ENCODE measurements at places on chromosomes 4 and X. TPM values are rescaled to one million over a fixed set of nuclear protein-coding genes. Genes with fewer than 3 reads are reported as not detected.

DNA sequence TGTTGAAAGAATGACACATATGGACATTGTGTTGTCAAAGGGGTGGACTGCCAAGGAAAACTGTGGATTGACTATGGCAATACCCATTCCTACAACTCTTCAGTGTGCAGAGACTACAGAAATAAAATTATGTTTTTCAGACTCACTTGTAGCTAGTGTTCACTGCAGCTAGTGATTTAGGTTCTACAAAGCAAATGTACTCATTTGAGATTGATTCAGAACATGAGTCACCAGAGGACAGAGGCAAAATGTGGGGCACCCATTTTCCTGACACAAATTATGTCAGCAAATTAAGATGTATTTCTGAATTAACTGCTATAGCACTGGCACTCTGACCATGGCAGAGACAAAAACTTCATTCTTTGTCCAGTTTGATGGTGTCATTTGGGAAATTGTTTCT is 40.7 kb downstream of the SPCS3 start:
- no peaks in the 10 kb centered on the region for H3K27me3 ChIP-seq
- H3K4me1 ChIP-seq, result no peaks in the 10 kb centered on the region
- H3K27ac ChIP-seq, result no peak overlapping the region

- DNase-seq, result peak; percentile 57
- no peaks in the 10 kb centered on the region for H3K27me3 ChIP-seq
- H3K4me1 ChIP-seq, result peaks cover 24% of the 10 kb centered on the region
- H3K36me3 ChIP-seq, result no peaks in the 10 kb centered on the region
- peak overlapping the region; percentile 80 for H3K27ac ChIP-seq
Observed at GRCh38 chrX:23803931-23804381, 21.0 kb downstream of the SAT1 start.

- no peaks in the 10 kb centered on the region for H3K36me3 ChIP-seq
- no peak overlapping the region for H3K4me3 ChIP-seq
- no peaks in the 10 kb centered on the region for H3K4me1 ChIP-seq
- no peak for DNase-seq
Observed at GRCh38 chr4:79083406-79084010, 144.3 kb upstream of the PAQR3 start.

The LANCL3 gene
- 2.4 TPM for total RNA-seq

DNA sequence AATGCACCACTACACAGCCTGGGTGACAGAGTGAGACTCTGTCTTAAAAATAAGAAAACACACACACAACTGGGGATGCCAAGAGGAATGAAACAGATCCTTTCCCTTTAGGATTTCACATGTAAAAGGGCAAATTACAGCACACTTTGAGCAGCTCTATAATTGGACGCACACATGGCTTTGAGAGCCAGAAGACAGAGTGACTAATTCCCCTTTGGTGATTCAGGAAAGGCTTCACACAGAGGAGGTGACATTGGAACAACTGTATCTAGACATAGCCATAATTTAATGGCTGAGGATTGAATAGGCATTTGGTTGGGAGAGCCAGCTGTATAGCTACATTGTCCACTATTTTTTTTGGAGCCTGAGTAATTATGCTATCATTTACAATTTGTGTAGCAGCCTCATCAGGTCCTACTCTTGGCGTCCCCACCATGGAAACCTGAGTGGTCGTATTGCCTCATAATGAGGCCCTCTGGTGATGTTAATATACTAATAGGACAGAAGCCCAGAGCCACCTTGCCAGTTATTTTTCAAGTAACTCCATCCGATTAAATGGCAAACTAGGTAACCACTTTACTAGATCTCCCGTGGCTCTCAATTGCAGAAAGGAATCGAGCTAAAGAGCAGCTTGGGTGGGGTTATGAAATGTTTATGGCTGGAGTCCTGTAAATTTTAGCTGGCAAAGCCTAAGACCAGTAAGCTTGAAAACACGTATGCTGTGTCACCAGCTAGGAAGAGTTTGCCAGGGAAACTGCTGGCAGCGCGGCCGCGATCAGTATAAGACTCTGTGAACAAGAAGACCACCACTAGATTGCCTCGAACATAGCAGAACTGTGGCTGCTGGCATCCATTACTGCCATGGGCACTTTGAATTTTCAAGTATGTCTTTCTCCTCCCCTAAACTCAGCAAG is 8.5 kb upstream of the PPEF1 start:
- H3K4me1 ChIP-seq, result no peaks in the 10 kb centered on the region
- H3K36me3 ChIP-seq, result no peaks in the 10 kb centered on the region
- no peak overlapping the region for H3K27ac ChIP-seq
- H3K4me3 ChIP-seq, result no peak overlapping the region
- H3K27me3 ChIP-seq, result no peaks in the 10 kb centered on the region

DNA sequence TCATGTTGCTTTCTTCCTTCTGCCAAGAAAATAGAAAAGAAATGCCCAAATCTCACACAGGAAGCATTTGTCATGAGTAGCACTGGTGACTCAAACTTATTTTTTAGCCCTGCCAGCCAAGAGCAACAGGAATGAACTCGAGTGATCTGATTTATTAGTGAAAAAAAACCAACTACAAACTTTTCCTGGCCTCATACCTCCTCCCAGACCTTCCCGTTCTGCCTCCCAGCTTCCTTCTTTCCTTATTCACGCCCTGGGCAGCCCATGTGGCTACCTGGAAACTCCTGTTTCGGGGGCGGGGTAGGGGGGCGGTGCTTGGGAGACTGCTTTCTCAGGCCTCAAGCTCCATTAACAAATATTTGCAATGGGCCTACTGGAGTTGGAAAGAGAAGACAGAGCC is 178.5 kb downstream of the NHS start:
- H3K27ac ChIP-seq, result no peak overlapping the region
- H3K36me3 ChIP-seq, result no peaks in the 10 kb centered on the region
- H3K27me3 ChIP-seq, result no peaks in the 10 kb centered on the region
- no peak overlapping the region for H3K4me3 ChIP-seq
- no peaks in the 10 kb centered on the region for H3K4me1 ChIP-seq

Measured in upper lobe of left lung (tissue), 6 donors.